ENCODE measurements at places on chromosomes 16 and 17.

- no peak for DNase-seq
Observed at GRCh38 chr16:84557504-84557903, 53.0 kb upstream of the MEAK7 start.

- peak; percentile 90 for DNase-seq
Observed at GRCh38 chr17:7294614-7295153, at the start of gene YBX2. Gene YBX2 (minus strand): TSS chr17:7294639. CDS start chr17:7294500, 139 bp downstream.

GRCh38 chr17:45719335-45720071 lies 64.6 kb upstream of the CRHR1 start:
- peak; percentile 9 for DNase-seq

GRCh38 chr16:17283016-17283415 lies 187.7 kb downstream of the XYLT1 start:
- no peak for DNase-seq

DNA sequence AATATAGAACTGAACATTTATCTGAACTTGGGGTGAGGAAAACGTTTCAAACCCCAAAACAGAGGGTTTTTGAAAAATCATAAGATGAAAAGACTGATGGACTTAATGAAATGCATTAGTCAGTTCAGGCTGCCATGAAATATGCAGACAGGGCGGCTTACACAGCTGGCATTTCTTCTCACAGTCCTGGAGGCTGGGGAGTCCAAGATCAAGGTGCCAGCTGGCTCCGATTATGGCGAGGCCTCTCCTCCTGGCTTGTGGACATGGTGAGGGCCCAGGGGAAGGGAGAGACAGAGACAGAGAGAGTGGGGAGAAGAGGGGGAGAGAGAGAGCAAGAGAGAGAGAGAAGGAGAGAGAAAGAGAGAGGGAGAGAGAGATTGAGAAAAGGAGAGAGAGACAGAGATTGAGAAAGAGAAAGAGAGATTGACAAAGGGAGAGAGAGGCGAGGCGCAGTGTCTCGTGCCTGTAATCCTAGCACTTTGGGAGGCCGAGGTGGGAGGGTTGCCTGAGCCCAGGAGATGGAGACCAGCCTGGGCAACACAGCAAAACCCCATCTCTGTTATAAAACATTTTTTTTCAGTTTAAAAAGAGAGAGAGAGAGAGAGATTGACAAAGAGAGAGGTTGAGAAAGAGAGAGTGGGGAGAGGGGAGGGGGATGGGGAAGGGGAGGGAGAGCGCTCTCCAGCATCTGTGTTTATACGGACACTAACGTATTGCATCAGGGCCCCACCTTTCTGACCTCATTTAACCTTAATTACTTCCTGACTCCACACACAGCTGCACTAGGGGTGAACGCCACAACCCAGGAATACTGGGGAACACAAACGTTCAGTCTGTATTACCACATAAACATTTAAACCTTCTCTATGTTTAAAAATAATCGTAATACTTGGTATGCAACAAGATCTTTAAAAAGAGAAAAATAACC lies 24.6 kb upstream of the RPH3AL start:
- DNase-seq, result no peak

- no peak for DNase-seq
Observed at GRCh38 chr17:58679263-58680037, 12.4 kb downstream of the TEX14 start.

GRCh38 chr17:72476575-72476986 lies 355.8 kb downstream of the SOX9 start:
- no peak for DNase-seq

DNA sequence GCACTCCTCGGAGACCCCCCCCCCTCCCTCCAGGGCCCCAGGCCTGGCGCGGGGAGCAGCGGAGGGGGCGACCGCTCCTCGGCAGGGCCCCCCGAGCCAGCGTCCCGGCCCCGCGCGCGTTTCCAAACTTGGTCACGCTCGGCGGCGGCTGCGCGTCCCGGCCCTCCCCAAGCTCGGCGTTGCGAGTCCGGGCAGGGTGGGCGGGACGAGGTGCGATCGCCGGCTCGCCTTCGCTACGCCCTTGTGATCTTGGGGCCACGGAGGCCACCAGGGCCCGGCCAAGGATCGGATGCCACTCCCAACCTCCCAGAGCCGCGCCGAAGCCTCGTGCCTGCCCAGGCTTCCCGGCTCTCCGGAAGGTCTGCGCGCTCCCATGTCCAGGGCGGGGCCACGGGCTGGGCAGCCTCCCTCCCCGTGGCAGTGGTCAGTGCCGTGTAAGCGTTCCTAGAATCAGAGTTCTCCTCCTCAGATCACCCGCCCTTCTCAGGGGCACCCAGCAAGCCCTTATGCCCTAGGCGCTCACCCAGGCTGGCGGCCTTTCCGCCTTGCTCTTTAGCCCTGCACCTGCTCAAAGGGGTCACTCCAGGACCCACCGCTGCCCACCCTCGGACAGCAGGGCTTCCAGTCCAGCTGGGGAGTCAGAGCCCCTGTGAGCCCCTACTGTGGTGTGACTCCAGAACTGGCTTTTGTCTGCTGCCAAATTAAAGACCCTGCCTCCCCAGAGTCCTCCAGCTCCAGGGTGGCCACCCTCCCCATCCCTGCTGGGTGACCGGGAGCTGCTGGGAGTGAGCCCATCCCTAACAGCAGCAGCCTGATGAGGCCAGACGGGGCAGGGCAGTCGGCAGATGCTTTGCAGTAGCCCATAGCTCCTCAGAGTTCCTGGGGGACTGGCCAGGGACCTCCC lies 12.2 kb upstream of the MRPS23 start:
- DNase-seq, result no peak

- peak; percentile 66 for DNase-seq
Observed at GRCh38 chr17:77472468-77473310, 331.9 kb downstream of the SEC14L1 start.

DNA sequence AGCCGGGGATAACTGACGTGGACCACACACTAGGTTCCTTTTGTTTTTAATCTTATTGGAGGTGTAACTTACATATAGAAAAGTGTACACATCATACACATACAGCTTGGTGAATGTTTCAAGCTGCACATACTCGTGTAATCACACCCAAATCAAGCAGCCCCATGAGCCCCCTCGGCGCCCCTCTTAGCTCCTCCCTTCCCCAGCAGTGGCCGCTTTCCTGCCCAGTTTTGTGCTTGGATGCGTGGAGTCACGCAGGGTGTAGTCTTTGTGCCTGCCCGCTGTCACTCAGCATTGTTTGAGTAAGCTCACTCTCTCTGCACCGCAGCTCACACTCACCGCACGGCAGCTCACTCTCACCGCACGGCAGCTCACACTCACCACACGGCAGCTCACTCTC lies 151.7 kb upstream of the CHMP6 start:
- DNase-seq, result no peak

GRCh38 chr16:88869673-88869980 lies 3.2 kb upstream of the PABPN1L start:
- no peak for DNase-seq

- peak; percentile 28 for DNase-seq
Observed at GRCh38 chr16:30740364-30741251, 7.6 kb upstream of the PHKG2 start.

- no peak for DNase-seq
Observed at GRCh38 chr16:89094880-89095258, 1.2 kb downstream of the ACSF3 start.

DNA sequence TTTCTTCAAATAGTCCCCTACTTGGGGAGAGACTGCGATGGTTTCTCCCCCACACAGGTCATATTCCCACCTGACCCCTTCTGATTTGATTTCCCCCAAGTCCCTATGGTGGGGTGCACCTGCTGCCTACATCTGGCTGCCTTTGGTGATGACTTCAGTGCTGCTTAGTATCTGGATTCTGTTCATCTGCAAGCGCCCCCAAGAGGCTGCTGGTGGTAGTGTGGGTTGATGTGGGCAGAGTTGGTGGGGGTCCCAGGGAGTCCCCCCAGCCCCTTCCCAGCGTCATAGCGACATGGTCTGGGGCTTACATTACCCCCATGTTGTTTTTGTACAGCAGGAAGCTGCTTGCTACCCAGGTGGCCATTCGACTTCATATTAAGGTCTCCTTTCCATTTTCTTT lies 99.2 kb downstream of the NTN1 start:
- peak; percentile 51 for DNase-seq

GRCh38 chr17:4573669-4574068 lies 10.7 kb upstream of the SMTNL2 start:
- peak; percentile 88 for DNase-seq

DNA sequence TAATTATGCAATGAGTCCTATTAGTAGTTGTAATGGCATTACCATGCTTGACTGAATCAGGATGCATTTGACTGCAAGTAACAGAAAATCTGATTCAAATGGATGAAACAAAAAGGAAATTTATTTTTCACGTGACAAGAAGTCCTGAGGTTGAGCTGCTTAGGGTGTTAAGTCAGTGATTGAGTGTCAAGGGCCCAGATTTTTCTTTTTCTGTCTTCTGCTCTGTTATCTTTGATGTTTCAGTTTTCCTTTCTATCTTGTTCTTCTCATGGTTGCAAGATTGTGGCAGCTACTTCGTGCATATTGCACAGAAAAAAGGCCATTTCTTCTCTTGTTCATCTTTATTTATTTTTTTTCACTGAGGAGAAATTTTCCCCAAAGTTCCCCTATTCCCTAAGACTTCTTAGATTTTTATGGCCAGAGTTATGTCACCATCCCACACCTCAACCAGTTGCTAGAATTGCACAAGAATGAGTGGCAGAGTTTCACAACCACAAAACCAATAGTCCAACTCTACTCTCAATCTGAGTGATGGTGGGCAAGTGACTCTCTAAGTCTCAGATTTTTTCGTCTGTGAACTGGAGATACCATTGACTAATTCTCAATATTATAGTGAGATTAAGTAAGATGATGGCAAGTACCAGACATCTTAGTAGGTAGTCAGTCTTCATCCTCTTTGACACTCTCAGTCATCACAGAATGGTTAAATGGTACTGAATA lies 15.7 kb upstream of the GPR139 start:
- DNase-seq, result no peak

- no peak for DNase-seq
Observed at GRCh38 chr16:28534542-28535373, 4.0 kb downstream of the NUPR1 start.

DNA sequence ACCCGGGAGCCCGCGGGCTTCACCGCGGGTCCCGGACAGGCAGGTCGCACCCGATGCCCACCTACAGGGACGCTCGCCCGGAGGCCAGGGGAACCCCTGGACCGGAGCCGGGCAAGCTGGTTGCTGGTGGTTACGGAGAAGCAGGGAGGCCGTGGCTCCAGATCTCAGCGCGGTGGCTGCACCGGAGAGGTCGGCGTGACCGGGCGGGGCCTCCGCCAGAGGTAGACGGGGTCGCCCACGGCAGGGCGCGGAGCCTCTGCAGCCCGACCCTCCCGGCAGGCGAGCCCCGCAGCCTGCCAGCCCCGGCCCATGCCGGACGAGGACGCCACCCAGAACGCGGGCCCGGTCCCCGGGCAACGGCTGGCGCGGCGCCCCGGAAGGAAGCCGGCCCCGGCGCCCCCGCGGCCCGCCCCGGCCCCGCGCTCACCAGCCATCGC lies 341 bp downstream of the PCYT2 start:
- no peak for DNase-seq

- no peak for DNase-seq
Observed at GRCh38 chr16:66479661-66480264, 52.7 kb downstream of the BEAN1 start.

DNA sequence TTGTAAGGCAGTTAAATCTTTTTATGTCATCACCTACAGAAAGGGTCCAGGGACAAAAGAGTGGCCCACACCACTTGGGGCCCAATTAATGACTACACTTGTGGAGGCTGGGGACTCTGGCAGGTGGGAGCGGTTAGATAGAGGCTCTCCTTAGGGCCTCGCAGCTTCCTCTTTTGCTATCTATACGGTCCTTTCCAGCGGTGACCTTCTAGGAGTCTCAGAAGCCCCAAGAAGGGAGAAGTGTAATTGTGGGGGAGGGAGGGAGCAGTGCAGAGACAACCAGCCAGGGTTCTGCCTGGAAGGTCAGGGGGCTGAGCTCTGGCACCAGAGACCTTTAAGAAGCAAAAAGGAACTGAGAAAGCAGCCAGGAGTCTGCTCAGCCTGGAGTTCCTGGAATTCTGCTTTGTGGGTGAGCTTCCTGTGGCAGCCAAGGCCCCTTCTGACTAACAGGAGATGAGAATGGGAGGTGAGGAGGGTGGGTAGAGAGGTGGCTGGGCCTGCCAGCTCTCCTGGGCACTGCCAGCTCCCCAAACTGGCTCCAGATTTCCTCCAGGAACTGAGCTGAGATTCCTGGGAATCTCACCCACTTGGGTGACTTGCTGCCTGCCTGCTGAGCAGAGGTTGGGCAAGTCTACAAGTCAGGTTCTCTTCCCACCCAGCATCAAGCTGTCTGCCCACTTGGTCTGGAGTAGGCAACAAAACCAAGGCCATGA lies 16.3 kb upstream of the MAP3K14 start:
- no peak for DNase-seq

GRCh38 chr17:36641877-36642845 lies 40.8 kb downstream of the MRM1 start:
- DNase-seq, result peak; percentile 46

DNA sequence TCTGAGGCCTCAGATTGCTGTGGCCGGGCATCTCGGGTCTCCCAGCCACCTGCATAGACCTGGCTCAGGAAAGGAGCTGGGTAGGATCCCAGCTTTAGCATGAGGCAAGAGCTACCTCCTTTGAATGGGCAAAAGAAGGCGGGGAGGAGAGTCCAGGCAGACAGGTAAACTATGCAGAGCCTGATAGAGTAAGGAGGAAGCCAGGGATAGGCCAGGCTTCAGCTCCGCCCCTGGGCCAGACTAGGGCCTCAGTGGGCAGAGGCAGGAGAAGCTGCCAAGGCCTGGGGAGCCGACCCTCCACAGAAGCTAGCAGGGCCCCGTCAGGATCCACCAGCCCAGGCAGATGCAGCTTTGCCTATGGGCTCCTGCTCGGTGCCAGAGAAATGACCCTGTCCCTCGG lies 22.6 kb upstream of the UBE2G1 start:
- DNase-seq, result no peak

GRCh38 chr16:81946206-81946605 lies 65.1 kb downstream of the SDR42E1 start:
- no peak for DNase-seq
